ENCODE measurements at places on chromosomes 4 and X.

DNA sequence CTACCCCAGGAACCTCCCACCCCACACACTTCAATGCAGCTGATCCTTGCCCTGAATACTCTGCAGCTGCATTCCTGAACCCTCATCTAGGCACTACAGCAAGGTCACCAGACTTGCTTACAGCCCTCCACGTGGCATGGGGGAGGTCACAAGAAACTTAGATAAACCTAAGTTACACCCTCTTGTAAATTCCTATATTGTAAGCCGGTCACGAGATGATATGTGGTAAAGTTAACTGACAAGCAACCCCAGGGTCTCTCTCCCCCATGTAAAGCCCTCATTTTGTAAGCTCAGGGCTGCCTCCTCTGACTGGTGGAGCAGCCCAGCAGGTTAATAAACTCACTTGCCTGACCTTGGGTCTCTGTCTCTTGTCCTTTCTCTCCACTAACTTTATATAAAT, 570.7 kb downstream of the PCDH7 start:
- no peak for DNase-seq

GRCh38 chr4:101156619-101157310, 190.6 kb downstream of the PPP3CA start:
- DNase-seq = no peak

DNA sequence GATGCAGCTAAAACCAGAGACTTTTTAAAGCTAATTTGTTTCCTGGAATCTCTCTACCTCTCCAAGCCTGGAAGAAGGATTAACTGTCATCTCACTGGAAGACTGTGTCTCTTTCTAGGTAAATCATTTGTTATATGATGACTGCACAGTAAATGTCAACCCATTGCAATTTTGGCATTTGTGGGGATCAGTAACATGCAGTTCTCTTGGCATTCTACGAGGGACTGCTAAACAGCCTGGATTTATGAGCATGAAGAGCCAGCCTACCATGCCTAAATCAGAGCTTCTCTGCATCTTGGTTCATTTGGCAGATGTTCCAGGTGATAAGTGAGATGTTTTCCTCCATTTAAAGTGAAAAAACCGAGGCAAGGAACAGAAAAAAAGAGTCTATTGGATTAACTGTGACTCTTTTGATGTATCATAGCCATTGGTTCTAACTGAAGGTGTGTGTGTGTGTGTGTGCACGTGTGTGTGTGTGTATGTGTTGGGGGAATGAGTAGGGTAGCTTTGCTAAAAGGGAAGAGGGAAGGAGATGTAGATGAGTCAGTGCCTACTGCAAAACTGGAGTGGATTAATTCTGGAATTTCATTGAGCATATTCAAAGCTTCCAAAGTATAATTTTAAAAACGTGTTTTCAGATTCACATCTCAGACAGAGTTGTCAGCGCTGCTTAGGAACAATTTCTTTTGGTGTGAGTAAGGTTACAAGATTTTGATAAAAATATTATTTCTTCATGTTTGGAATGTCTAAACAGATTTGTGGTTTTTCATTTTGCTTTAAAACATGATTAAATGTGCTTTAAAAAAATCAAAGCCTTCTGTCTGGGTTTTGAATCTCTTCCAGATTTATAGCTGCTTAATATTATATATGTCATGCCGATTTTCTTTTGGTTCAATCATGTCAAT, 123.2 kb upstream of the LNX1 start:
- no peak for DNase-seq

GRCh38 chrX:110532581-110532931, 173.9 kb downstream of the RTL9 start:
- DNase-seq = no peak

GRCh38 chr4:165343353-165344191, 16.1 kb downstream of the MSMO1 start:
- no peak for DNase-seq

Measured in activated T-cell treated with anti-CD3 and anti-CD28 coated beads for 48 hours (primary cell).